ENCODE measurements at places on chromosomes 7 and 10. TPM values are rescaled to one million over a fixed set of nuclear protein-coding genes. Genes with fewer than 3 reads are reported as not detected.

GRCh38 chr7:129225206-129225930, 538 bp downstream of the AHCYL2 start:
- DNase-seq: no peak

DNA sequence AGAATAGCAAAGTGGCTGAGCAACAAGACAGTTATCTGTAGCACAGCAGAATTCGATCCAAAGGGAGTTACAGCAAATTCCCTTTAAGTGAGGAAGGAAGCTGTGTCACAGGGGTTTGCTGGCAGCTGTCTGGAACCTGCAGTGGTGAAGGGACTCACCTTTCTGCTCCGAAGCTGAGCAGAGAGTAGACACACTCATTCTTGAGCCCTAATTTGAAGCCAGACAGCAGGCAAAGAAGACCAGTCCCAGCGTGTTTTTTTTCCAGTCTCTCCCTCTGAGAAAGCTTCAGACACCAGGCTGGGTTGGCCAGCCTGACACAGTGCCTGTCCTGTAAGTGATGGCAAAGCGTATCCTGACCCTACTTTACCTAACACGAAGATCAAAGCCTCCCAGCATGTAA, 210.7 kb downstream of the TRIL start:
- DNase-seq: no peak

- DNase-seq: no peak
Measured at GRCh38 chr7:116363637-116364432, 135.7 kb upstream of the CAV2 start.

GRCh38 chr10:72597897-72598296, 28.0 kb downstream of the MICU1 start:
- no peak for DNase-seq

The NEURL1 gene
- total RNA-seq: 2.1 TPM

The PALD1 gene
- 0.08 TPM for total RNA-seq

DNA sequence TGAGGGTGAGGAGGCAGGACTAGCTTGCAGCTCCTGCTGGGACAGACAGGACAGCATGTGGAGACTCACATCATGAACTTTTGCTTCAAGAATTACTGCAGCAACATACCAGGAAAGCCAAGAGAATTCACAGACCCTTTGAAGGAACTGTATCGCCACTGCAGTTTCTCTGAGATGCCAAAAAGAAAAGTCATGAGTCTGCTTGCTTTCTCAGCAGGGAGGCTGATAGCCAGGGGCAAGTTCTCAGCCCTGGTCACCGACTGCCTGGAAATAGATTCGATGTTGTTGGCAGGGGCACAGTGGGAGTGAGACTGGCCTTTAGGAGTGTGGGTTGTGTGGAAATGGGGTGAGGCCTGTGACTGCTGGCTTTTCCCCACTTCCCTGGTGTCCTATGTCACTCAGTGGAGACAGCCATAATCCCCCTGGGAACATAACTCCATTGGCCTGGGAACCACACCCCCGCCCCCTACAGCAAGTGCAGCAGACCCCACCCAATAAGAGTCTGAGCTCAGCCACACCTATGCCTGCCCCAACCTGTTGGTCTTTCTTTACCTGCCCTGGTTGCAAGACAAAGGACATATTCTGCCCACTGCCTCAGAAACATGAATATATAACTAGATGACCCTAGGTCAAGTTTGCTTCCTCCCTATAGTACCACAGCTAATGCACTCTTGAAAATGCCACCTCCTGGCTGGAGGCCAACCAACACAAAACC, 1.6 kb upstream of the SAMD9 start:
- no peak for DNase-seq

DNA sequence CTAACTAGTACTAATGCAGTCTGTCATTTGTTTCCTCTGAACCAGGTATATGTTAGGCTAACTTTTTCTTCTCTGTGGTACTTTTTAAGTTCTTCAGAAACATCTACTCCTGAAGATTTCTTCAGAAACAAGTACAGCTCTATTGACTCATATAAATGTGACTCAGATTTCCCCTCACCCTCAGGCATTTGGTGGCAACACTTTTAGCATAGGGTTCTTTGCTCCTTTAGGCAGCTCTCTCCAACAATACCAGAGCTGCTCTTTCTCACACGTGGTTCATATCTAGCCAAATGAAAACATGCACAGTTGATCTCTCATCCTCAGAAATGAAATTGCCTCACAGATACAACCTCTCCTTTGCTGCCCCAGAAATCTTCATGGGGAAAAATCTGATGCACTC, 939.8 kb downstream of the SORCS1 start:
- no peak for DNase-seq

GRCh38 chr7:101077303-101078086, 7.8 kb upstream of the TRIM56 start:
- DNase-seq: peak; percentile 78

- DNase-seq: no peak
Measured at GRCh38 chr10:131825150-131825848, 75.5 kb upstream of the PPP2R2D start.

GRCh38 chr7:118305671-118306070, 81.2 kb downstream of the ANKRD7 start:
- no peak for DNase-seq

DNA sequence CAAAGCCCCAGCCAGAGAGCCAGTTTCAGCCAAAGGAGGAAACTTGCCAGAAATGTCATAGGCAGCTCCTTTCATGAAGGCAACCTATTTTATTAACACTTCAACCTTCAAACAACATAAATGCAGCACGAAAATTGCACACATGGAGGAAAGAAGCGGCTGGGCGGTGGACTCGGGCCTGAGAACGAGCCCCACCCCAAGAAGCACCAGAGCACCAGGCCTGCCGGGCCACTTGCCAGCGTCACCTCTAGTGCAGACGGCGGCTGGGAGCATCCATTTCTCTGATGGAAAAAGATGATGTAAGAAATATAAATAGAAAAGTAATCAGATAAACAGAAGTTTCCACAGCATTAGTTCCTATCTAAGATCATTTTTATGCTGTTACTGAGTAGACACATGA, 100.0 kb downstream of the TCERG1L start:
- DNase-seq: no peak

The CYP3A7 gene
- not detected for total RNA-seq

The GRID2IP gene
- total RNA-seq: 0.05 TPM

The CTNNA3 gene
- total RNA-seq: not detected

DNA sequence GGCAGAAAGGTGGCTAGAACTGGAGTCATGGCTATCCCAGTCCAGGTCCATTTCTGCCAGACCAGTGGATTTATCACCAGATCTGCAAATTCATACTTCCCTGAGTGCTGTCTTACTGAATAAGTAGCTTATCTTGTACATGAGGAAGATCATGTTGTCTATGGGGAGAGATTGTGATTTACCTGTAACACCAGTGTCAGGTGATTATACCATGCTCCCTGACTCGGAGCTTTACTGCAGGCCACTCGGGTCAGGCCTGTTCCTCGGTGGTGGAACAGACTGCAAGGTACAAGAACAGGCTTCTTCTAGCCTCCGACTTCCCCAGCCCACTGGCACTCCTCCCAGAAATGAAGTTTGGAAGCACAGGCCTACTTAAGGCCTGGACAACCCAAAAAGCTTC, 42.6 kb upstream of the DLG5 start:
- DNase-seq: no peak

GRCh38 chr10:110793128-110793812, 78.5 kb upstream of the PDCD4 start:
- no peak for DNase-seq

DNA sequence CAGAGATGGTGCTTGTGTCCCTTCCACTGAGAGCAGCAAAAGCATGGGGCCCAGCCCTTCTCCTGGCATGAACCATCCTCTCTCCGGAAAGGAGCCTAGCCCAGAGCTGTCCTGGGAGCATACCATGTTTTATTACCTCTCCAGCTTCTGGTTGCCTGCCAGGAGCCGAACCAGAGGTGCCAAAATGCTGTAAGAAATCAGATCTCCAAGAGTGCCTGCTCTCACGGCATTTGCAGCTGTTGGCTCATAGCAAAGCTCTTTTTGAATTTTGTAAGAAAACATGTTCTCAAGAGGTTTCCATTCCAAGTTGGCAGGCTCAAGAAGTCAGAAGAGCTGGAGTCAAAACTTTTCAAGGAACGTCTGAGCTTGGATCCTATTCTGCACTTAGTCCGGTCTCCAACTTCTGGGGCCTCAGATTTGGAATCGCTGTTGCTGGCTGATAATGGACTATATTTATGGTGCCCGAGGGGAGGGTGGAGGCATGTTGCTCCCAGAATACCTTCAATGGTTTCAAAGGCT, 211.7 kb upstream of the MKI67 start:
- DNase-seq: no peak

DNA sequence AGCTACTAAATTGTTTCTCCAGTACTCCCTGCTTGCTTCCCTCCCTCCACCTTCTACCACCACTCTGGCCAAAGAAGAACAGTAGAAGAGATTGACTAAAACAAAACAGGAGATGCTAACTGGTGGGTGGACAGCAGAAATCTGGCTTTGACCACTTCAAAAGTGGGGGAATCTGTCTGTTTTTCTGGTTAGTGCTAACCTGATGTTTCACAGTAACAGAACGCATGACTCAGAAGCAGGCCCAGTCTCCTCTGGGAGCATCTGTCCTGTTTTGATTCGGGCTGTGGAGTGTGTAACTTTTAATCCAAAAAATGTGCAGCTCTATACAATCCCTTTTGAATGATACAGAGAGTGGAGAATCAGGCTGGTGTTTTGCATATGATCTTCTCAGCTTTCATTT, 32.7 kb upstream of the ZNF438 start:
- DNase-seq: no peak

DNA sequence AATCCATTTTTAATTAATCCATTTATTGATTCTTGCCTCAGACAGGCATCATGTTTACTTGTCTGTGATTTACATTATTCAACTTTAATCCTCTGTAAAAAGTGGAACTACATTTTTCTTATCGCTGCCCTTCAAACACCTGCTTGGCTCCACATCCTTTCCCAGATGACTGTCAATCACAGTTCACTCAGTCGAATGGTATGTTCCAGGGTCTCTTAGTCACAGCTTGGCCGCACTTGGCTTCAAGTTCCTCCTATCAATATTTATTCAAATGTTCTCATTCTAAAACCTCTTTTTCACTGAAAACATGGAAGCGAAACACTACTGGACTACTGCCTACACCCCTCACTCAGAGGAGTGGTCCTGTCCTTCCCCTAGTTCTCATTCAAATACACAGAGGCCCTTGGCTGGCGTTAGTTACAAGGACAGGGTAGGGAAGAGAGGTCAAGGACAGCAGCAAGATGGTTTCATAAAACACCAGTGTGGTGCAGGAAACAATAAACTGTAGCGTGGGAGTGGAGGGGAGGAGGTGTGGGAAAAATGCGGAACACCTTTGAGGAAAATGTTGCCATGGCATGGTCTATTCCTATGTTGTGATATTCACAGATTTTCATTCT, 143.2 kb downstream of the USP6NL start:
- no peak for DNase-seq

The SPACDR gene
- total RNA-seq: 2.2 TPM

DNA sequence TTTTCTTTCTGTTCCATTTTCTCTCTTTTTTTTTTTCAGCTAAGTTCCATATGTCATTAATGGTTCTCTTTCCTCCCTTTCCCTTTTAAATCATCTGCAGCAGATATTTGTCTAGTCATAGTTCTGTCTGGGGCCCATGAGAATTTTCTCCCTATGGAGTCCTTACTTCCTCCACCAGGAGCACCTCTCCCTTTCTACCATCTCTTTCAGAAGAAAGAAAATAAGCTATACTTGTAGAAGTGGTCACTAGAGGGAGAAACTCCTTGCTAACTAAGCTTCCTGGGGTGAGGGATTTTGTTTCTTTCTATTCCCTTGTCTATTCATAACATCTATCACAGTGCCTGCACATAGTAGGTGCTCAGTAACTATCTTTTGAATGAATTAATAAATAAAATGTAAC, 230.2 kb upstream of the HPS1 start:
- DNase-seq: no peak

DNA sequence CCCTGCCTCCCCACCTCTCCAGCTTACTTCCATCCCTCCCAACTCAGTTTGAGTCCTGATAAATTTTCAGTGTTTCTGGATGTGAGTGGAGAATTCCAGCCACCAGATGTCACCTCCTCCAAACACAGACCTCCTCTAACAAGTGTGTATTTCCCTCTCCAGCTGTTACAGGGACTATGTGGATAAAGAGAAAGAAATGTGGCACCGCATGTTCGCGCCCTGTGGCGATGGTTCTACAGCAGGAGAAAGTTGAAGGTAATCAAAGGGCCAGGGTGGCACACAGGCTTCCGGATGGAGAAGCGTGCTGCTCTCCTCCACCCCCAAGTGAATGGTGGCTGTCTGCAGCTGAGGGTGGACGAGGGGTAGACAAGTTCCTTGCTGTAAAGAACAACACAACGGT, 14.7 kb downstream of the FKBP6 start:
- no peak for DNase-seq

The UNC5B gene
- 0.03 TPM for total RNA-seq

DNA sequence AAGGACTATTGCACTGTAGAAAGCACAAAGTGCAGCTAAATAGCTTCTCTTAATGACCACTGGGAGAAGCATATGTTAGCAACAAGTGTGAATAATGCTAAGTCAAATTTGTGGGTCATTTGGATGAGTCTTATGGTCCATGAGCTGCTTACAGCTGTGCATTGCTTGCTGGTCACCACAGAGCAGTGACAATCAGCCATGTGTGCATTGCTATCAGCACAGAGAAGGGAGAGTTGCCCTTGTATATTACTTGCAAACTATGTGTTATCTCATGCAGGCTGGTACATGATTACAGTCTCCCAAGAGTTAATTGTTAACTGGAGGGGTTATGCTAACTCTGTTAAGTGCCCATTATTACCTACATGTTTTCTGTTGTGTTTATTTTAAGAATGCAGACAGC, 25.7 kb downstream of the MRPS33 start:
- DNase-seq: no peak

The INMT gene
- total RNA-seq: 0.56 TPM

GRCh38 chr7:128939861-128940410, 2.2 kb downstream of the IRF5 start:
- no peak for DNase-seq

- no peak for DNase-seq
Measured at GRCh38 chr10:12906051-12906541, 95.4 kb downstream of the CCDC3 start.

DNA sequence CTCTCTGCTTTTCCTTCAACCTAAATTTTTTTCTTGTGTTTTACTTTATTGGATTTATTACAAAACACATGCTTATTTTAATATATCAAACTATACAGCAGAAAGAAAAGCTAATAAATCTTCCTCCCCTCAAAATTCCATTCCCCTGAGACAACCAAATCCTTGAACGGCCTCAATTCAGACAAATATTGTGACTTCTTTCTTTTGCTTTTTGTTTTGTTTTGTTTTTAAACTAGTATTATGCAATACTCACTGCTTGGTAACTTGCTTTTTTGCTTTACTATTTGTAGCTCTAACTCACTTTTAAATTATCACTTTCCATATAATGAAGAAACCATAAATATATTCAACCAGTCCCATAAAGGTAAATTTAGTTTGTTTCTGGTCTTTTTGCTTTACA, 59.4 kb upstream of the CDK1 start:
- DNase-seq: no peak

The SCART1 gene
- total RNA-seq: 2.3 TPM

DNA sequence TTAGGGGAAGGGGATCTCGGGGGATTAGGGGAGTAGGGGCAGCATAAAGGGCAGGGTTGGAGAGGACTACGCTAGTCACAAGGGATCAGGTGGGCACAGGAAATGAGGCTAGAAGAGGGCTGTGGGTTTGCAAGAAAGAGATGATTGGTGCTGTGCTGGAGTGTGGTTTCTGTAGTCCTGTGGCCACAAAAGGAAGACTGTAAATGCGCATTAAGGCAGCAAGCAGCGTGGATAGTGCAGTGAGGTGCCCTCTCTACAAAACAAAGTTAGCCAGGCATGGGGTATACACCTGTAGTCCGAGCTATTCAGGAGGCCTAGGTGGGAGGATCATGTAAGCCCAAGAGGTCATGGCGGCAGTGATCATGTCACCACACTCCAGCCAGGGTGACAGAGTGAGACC, 212.1 kb downstream of the MLLT10 start:
- no peak for DNase-seq

Data from naive thymus-derived CD4-positive, alpha-beta T cell (primary cell).